ENCODE measurements at places on chromosomes 7 and 10.

DNA sequence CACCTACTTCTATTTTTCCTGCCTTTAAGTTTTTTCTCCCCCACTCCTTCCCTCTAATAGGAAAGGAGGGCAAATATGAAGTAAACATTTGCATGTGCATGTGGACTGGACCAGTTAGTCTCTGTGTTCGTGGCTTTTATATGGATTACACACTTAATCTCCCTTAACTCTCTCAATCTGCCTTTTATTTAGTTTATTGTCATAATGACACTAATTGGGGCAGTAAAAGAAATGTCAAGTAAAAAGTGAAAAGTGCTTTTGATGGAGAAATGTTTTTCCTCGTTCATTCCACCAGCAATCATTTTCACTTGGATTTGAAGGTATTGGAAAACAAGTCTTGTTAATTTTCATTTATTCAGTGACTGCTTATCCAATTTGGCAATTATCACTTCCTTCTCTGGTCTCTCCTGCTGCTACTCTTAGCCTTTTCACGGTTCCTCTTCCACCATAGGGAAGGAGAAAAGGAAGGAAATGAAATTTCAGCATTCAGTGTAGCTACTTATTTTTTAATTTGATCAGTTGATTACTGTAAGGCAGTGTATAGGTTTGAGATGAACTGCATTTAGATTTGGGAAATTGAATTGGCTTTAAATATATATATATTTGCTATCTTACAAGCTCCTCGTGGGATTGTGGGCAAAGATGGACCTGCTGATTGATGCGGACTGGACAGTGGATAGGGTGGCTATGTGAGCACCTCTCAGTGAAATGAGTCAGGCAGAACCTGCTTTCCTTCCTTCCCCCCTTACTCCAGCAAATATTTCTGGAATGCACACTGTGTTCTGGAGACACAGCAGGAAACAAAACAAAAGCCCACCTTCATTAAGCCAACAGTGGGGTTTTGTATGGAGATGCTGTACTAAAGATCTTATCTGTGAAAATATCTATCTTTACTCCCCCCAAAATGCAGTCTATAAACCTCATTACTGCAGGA is 77.5 kb downstream of the LRRC4 start:
- no peak for DNase-seq

GRCh38 chr10:89391907-89392756 is at the start of gene IFIT1:
Gene IFIT1, plus strand, starts transcription at chr10:89392623. Its CDS starts 90 bp downstream, at chr10:89392713.
- DNase-seq = peak; percentile 84

- no peak for DNase-seq
Observed at GRCh38 chr7:80278737-80279136, 144.1 kb downstream of the GNAI1 start.

DNA sequence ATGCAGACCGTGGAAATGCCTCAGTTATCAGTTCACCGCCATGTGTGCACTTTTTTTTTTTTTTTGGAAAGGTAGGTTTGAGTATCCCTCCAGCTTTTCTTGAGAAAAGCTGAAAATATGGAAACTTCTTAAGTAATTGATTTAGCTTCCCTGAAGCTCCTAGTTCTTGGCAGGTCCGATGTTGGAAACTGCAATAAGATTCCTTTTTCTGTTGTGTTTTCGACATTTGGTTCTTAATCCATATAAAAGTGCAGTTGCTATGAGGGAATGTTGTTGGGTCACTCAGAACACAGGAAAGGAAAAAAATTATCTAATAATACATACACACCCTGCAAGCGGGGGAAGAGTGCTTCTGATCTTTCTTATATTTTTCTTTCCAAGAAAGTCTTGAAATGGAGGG is 665.2 kb downstream of the INHBA start:
- DNase-seq = no peak

GRCh38 chr10:33819206-33819605 is 484.7 kb upstream of the NRP1 start:
- no peak for DNase-seq

- no peak for DNase-seq
Observed at GRCh38 chr7:50513166-50513871, 51.9 kb downstream of the DDC start.

- DNase-seq = no peak
Observed at GRCh38 chr10:123140164-123140982, 4.6 kb downstream of the HMX3 start.

DNA sequence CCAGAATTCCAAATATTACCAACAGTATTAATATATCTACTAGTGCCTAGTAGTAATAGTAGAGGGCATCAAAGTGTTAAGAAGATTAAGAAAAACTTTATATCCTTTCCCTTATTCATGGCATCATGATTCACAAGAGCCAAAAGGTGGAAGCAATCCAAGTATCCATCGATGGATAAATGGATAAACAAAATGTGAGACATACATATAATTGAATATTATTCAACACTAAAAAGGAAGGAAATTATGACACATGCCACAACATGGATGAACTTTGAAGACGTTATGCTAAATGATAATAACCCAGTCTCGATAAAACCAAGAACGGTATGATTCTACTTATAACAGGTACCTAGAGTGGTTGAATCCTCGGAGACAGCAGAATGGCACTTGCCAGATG is 23.1 kb downstream of the CDCA7L start:
- DNase-seq = no peak

GRCh38 chr10:77932016-77932715 is 5.6 kb upstream of the DLG5 start:
- no peak for DNase-seq

GRCh38 chr7:5776894-5777660 is 4.4 kb downstream of the RNF216 start:
- no peak for DNase-seq

DNA sequence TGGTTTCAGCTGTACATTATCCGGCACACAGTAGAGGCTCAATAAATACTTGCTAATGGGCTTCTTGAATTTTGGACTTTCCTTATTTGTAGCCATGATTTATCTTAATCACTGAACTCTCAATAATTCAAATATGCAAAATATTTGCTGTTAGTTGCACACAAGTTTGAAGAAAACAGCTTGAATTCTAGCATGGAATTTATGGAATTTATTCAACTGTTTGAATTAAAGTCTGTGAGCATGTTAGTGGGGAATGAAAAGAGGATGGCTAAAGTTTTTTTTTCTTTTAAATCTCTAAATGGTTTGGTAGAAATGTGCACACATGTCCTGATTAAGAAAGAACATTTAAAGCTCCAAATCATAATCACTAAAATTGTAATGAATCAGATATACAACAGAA is 42.5 kb downstream of the SIRT1 start:
- no peak for DNase-seq

DNA sequence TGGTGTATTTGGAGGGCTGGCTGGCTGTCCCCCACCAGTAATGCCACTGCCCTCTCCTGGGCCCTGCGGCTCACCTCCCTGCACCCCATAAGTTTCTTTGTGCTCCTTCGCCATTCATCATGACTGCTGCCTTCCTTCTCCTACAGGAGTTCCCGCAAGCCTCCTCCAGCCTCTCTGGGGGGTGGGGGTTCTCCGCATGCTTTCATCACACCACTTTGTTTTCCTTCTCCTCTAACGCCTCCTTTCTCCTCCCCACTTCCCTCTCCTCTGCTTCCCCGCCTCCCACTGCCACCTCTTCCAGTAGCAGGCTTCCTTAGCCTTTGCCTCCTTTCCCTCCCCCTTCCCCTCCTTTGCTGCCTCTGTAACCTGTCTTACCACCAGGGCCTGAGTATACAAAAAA is 58.1 kb downstream of the PAX2 start:
- no peak for DNase-seq

DNA sequence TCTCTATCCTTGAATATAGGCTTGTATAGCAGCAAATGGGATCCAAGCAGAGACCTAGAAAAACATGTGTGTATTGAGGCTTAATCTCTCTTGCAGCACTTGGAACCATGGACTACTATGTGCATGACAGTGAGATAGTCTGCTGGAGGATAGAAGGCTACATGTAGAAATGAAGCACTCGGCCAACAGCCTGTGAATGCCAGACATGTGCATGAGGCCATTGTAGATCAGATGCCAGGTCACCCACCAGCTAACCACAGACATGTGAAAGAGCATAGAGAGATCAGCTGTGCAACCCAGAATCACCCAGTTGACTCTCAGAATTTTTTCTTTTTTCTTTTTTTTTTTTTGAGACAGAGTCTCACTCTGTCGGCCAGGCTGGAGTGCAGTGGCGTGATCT is 90.9 kb downstream of the NT5C2 start:
- DNase-seq = no peak

DNA sequence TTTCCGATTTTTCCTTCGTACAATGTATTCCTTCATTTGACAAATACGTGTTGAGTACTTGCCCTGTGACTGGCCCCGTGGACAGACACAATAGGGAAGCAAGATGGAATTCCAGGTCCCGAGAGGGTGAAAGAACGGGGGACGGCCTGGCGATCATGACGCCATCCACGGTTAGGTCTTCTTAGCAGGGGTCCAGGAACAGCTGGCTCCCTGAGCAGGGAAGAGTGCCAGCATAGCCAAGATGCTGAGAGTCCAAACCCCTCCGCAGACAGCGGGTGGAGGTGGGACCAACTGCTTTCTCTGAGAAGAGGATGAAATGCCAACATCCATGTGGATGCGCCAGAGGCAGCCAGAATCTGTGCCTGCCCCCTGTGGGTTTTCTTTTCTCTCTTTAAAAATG is 143.7 kb downstream of the DYNC2I1 start:
- DNase-seq = no peak

DNA sequence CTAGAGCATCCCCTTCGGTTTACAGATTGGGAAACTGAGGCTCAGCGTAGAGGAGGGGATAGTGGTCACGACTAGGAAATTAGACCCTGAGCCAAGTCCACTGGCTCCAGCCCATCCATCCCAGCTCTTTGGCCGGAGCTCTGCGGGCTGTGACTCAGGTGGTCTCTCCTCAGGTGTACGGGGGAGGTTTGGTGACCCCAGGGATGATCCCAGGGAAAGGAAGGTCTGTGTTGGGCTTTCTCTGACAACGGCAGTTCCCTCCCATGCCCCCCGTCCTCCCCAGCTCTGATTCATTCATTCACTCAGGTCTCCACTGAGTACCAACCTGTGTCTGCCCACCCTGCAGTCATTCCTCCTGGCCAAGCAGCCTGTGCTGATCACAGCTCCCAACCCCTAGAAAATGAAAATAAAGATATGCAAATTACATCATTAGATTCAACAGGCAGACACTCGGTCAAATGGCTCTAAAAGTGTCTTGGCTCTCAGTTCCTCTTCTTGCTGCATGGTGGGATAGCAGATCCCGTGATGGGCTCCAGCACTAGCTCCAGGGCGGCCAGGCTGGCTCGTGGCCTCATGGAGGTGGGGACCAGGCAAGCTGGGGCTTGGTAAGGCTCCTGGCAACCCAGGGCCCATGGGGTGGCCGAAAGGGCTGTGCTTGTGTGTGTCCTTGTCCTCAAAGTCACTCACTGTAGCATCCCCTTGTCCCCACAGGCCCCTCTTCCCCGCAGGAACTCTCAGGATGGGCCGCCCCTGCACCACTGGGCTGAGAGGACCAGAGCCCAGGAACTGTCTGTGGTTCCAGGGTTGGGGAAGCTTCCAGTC is 37.8 kb downstream of the CLRN3 start:
- DNase-seq = no peak

DNA sequence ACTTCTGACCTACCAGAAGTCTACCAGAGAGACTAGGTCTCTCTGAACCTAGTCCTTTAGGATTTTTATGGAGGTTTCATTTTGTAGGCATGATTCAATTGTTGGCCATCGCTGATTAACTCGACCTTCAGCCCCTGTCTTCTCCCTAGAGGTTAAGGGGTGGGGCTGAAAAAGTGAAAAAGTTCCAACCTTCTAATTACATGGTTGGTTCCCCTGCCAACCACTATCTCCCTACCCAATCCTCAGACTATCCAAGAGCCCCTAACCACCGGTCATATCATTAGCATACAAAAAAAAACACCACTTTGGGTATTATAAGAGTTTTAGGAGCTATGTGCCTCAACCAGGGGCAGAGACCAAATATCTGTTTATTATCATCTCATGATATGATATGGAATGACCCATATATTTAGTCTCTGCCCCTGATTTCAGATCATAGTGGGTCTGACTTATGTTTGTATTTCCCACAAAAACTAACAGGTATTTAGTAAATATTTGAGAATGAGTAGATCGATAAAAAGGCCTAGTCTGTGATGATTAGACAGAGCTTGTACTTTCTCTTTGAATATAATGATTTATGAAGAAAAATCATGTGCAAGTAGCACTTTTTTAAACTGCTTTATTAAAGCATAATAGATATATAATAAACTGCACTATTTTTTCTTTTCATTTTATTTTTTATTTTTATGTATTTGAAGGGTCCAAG is 35.8 kb downstream of the DNAJC9 start:
- peak; percentile 9 for DNase-seq

DNA sequence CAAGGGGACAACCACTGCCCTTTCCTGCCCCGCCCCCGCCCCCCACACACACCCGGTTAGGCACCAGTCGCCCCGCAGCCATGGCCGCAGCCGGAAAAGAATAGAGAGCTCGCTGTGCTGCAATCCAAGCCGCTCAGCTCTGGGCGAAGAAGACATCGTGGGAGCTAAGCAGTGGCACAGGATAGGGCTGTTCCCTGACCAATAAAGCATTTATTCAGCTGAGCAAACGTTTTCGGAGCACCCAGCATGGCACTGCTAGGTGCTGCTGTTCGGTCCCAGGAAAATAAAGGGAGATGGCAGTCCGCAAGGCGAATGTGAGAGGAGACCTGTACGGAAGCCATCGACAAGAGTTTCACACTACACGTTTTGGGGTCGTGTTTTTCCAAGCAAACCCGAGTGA is 18.3 kb downstream of the SKIDA1 start:
- DNase-seq = no peak
